ENCODE measurements at places on chromosomes 6 and 20. TPM values are rescaled to one million over a fixed set of nuclear protein-coding genes. Genes with fewer than 3 reads are reported as not detected.

DNA sequence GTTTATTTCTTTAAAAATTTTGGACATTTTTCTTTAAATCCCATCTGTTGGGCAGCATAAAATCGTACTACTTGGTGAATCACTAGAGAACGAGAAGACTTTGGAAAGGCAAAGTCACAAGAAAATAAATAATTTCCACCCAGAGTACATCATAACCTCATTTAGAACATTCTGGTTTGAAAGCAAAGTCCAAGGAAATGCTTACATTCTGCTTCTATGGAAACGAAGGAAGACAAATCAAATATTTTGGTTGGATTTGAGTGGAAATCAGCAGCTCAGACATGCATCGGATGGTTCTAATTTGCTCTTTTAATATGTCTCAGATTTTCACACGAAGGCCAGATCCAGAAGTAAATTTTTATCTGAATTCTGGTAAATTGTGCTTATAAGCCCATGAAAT lies 60.7 kb upstream of the LTV1 start:
- DNase-seq, result no peak

DNA sequence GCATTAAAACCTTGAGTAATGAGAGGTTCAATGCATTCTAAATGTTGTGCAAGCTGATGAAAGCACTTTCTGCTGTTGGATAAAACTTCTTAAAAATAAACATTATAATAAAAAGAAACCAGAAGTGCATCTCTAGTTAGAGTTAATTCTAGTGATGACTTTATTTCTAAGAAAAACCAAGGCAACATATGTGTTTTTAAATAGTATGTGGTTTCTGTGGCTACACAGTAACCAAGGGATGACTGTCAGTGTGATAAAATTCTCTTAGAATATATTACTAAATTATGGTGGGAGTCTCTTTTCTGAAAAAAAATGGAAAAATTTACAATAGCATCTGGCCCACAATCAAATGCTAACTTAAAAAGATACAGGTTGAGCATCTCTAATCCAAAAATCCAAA lies 117.0 kb downstream of the ME1 start:
- no peak for DNase-seq

DNA sequence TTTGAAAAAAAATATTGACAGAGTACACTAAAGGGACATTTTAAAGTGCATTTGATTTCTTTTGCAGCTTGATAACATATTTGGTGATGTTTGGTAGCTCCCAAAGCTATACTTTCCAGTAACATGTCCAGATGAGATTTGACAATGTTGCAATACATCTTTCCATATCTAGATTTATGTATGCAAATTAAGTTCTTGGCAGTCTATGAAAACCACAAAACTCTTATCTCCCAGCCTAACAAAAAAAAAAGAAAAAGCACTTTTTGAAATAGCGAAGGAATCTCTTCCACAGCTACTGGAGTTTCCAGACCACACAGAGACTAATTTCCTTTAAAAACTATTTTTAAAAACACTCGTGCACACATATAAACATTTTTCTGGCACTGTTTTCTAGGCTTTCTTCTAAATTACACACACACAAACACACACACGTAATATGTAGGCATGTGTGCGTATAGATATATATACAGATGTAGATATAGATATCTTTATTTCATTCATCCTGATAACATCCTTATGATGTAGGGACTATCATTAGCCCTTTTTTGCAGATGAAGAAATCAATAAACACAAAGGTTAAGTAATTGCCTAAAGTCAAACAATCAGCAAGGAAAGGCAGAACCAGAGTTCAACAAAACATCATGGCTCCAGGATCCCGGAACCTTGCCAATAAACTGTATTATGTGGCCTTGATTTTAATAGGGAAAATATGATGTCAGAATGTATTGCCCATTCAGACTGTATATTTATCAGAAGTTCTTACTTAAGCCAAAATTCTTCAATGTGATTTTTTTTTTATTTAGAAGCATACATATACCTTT lies 93.3 kb downstream of the ADGRB3 start:
- DNase-seq, result no peak

OPRL1 gene
- 1.9 TPM for polyA plus RNA-seq

TSHZ2 gene
- polyA plus RNA-seq, result 15.3 TPM

DNA sequence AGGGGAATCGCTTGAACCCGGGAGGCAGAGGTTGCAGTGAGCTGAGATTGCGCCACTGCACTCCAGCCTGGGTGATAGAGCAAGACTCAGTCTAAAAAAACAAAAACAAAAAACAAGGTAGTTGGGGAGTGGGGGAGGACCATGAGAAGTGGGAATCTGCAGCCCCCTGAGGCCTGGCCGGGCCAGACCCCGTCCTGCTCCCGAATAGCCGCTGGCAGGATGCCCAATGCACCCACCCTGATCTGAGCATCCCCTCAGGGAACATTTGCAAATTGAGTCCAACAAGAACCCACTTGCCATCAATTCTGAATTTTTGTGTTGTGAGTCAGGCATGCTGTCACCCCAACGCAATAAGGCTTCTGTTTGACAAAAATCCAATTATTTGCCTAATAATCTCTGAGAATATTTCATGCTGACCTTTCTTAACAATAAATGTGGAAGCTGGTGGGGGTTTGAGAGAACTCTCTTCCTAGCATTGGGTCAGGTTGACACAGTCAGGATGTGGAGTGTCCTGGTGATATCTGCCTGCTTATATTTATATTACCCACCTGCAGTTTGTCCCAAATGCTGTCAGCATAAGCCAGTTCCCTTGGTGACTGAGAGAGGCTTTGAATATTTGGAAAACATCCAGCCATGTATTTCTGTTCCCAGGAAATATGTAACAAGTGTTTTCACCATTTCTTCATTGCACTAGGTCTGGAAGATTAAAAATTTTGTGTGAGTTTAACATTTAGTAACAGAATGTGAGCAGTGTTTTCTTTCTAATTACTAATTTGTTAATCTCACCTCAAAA lies 28.4 kb upstream of the FRMD1 start:
- no peak for DNase-seq

All from left lung (tissue), 14 donors.